Tibial artery (tissue), 4 donors: ENCODE measurements at places on chromosomes 4 and X.

GRCh38 chr4:183838987-183839712 is 66.0 kb upstream of the STOX2 start:
- H3K4me1 ChIP-seq = peaks cover 9% of the 10 kb centered on the region
- H3K27ac ChIP-seq = no peak overlapping the region
- no peaks in the 10 kb centered on the region for H3K27me3 ChIP-seq
- DNase-seq = no peak
- H3K36me3 ChIP-seq = no peaks in the 10 kb centered on the region

- peaks cover 24% of the 10 kb centered on the region for H3K4me1 ChIP-seq
- H3K36me3 ChIP-seq = no peaks in the 10 kb centered on the region
- no peak for DNase-seq
- H3K27me3 ChIP-seq = peaks cover 5% of the 10 kb centered on the region
Measured at GRCh38 chr4:110625576-110626257, 2.8 kb upstream of the PITX2 start.

DNA sequence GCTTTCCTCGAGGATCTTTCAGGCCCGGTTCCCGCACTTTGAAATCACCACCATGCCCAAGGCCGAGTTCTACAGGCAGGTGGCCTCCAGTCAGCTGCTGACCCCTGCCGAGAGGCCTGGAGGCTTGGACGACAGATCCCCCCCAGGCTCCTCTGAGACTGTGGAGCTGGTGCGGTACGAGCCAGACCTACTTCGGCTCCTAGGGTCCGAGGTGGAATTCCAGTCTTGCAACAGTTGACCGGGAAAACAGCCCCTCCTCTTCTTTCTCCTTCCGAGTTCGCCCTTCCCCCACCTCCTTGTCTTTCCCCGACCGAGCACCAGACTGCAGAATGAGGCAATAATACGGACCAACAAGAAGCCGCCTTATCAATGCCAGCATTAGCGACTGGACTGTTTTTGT is 54.4 kb downstream of the ELF4 start:
- H3K4me1 ChIP-seq = no peaks in the 10 kb centered on the region
- DNase-seq = no peak

GRCh38 chr4:11587797-11588196 is 159.1 kb upstream of the HS3ST1 start:
- no peaks in the 10 kb centered on the region for H3K4me1 ChIP-seq
- H3K36me3 ChIP-seq = no peaks in the 10 kb centered on the region
- no peak overlapping the region for H3K27ac ChIP-seq
- H3K27me3 ChIP-seq = no peaks in the 10 kb centered on the region

DNA sequence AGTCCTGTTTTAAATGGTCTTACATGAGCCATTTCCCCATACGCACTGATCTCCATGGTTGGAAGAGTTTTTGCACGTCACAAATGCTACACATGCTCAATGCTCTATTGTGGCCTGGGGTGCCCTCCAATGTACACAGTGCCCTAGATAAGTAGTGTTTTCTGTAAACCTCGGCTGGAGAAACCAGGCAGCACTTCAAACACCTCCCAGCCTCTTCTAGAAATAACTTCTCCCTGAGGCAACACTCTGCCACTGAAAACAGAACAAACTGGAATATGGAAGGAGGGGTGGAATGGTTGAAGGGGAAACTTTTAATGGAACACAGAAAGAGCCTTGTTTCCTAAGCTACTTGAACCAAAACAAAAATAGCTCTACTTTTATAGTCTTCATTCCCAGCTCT is 123.9 kb upstream of the CBR4 start:
- H3K4me3 ChIP-seq = no peak overlapping the region
- peak overlapping the region; percentile 60 for H3K27ac ChIP-seq
- H3K36me3 ChIP-seq = peaks cover 12% of the 10 kb centered on the region
- peak; percentile 68 for DNase-seq

- H3K27me3 ChIP-seq = no peaks in the 10 kb centered on the region
- DNase-seq = no peak
- H3K4me1 ChIP-seq = no peaks in the 10 kb centered on the region
Measured at GRCh38 chr4:3363411-3364141, 70.8 kb downstream of the RGS12 start.

DNA sequence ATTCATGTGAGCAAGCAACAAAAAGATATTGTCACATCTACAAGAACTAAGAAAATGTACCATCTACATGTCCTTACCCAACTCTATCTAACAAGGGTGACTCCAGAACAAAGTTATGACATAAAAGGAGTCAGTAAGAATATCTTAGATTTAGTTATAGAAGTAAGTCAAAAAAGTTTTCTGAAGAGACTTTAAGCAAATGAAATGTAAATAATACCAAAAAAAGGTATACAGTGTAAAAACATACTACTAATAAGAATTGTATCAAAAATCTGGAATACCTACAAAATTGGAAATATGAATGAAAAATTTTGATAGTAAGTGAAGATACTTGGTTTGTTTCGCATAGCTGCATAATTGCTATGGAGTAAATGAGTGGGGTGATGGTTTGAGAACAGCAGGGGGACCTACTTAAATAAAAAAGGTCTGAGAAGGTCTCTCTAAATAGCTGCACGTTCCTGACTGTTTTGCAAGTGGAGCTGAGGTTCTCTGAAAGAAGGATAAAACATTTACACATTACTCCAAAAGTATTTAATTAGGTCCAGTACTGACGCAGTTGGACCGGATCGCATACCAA is 51.0 kb upstream of the ENPP6 start:
- DNase-seq = no peak
- no peaks in the 10 kb centered on the region for H3K36me3 ChIP-seq
- no peak overlapping the region for H3K27ac ChIP-seq
- H3K4me3 ChIP-seq = no peak overlapping the region

DNA sequence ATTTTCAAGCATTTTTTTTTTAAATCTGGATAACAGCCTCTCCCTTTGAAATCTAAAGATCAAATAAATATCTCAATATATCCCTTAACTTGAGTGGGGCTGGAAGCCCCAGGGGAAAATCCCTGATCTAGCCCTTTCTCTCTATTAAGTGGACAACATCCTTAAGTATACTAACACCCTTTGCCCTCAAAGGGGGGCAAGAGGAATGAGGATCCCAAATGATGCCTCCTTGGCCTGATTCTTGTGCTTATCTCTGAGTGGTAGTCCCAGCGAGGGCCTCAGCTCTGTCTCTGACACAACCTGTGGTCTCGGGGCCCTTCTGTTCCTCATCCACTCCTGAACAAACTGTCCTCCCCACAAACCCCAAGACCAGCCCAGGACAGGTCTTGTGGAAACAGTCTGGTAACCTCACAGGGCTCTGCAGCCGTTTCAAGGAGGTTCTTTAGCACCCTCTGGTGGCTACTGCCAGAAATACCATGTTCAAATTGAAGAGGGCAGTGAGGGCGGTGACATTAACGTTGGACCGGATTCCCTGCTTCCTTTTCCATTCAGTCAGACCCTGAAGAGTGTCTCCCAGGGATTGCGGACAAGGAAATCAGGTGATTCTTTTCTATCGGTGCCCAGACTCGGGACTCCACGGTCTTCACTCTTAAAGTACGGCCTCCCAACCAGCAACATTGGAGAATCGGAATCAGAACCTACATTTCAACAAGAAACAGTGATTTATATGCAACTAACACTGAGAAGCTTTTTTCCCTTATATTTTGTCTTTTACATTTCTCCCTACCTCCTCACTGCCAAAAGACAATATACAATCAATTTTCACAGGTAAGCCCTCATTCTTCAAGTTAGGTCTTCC is 13.0 kb downstream of the CXCL13 start:
- no peak overlapping the region for H3K27ac ChIP-seq
- no peaks in the 10 kb centered on the region for H3K27me3 ChIP-seq
- H3K4me1 ChIP-seq = no peaks in the 10 kb centered on the region
- peak; percentile 71 for DNase-seq
- H3K4me3 ChIP-seq = no peak overlapping the region

DNA sequence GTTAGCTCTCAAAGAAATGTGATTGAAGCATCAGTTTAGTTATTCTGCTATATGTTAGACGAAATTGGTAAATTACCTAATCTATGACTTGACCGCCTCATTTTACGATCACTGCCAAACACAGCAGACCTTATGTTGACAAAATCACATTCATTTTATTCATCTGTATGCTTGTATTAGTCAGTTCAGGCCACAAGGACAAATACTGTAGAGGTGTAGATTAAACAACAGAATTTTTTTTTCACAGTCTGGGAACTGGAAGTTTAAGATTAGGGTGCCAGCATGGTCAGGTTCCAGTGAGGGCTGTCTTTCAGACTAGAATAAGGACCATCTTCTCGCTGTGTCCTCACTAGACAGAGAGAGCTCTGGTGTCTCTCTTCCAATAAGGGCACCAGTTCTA is 177.1 kb downstream of the NWD2 start:
- no peaks in the 10 kb centered on the region for H3K4me1 ChIP-seq
- no peak overlapping the region for H3K27ac ChIP-seq
- H3K4me3 ChIP-seq = no peak overlapping the region
- H3K36me3 ChIP-seq = no peaks in the 10 kb centered on the region
- DNase-seq = no peak

- no peak for DNase-seq
- H3K4me1 ChIP-seq = no peaks in the 10 kb centered on the region
- no peaks in the 10 kb centered on the region for H3K27me3 ChIP-seq
- no peaks in the 10 kb centered on the region for H3K36me3 ChIP-seq
Measured at GRCh38 chr4:183729430-183730328, 70.6 kb downstream of the TRAPPC11 start.

DNA sequence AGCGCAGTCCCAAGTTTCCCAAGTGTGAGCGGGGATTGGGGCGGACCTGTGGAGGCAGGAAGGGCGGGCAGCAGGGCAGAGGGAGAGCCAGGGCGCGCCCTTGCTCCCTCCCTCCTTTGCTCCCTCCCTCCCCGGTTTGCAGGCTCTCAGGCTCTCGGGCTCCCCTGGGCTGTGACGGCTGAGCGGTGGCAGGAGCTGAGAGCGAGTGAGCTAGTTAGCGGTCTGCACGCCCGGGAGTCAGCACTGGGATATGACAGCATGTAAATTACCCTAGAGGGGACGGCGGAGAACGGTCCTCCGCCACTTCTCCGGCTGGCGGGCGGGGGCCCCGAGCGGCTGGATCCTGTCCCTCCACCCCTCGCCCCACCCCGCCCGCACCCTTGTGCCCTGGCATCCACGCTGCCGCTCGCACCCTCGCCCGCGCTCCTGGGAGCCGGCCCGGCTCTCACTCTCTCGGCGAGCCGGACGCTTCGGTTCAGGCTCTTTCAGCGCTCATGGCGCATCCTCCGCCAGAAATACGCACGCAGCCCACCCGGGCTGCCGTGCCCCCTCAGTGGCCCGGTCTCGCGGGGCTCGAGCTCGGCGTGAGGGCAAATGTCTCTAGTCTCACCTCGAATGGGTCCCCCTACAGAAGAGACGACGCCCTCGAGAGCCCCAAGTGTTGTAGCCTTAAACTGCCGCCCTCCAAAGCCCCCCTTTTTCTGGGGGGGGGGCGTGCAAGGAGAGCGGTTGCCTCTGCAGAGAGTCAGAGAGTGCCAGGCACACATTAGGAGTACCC is at the start of gene TSC22D3:
TSS of gene TSC22D3 (minus strand) at position 54 of the 778 bp plus-strand sequence. CDS start 368 bp downstream, outside the sequence.
- H3K27ac ChIP-seq = peak within 1 kb of the TSS; percentile 94
- DNase-seq = peak; percentile 94
- H3K27me3 ChIP-seq = no peaks in the 10 kb centered on the region
- no peaks in the 10 kb centered on the region for H3K4me1 ChIP-seq

DNA sequence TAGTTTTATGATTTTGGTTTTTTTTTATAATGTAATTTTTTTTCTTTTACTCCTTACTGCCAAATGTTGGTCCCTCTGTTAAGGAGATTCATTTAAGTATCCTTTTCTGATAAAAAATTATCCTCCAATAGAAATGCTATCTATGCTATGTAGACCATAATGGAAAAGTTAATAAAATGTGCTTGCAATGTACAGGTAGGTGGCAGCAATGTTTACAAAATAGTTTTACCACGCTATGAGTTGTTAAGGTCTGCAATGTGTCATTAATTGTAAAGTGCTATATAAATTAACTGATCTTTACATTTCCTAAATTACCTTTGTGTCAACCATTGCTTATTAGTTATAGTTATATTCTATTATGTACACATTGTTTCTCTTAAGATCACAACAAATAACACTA is 3.8 kb upstream of the CENPC start:
- no peaks in the 10 kb centered on the region for H3K36me3 ChIP-seq
- H3K4me3 ChIP-seq = no peak overlapping the region
- DNase-seq = no peak
- no peak overlapping the region for H3K27ac ChIP-seq
- H3K4me1 ChIP-seq = peaks cover 14% of the 10 kb centered on the region

GRCh38 chr4:6262847-6263487 is 6.7 kb upstream of the WFS1 start:
- no peaks in the 10 kb centered on the region for H3K36me3 ChIP-seq
- H3K27me3 ChIP-seq = peaks cover 24% of the 10 kb centered on the region
- no peak overlapping the region for H3K4me3 ChIP-seq
- no peak for DNase-seq
- H3K4me1 ChIP-seq = no peaks in the 10 kb centered on the region

- H3K4me3 ChIP-seq = no peak overlapping the region
- no peak overlapping the region for H3K27ac ChIP-seq
- H3K4me1 ChIP-seq = no peaks in the 10 kb centered on the region
Measured at GRCh38 chr4:41346306-41347061, 89.8 kb downstream of the UCHL1 start.

DNA sequence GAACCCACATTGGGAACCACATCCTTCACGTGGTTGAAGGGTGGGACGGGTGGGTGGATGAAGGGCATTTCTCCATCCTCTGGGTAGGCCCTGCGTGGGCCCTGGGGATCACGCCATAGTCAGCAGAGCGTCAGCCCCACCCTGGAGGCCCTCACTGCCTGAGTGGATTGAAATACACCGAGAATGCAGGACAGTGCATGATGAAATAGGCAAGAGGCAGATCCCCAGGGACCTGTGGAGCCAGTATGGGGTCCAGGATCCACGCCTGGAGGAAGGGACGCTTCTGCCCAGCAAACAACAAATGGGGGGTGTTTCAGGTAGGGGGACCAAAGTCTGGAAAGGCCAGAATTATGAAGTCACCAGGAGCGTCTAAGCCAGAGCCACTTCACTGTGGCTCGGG is 19.4 kb downstream of the EVC start:
- H3K27me3 ChIP-seq = no peaks in the 10 kb centered on the region
- H3K4me1 ChIP-seq = no peaks in the 10 kb centered on the region

- H3K36me3 ChIP-seq = no peaks in the 10 kb centered on the region
- H3K27me3 ChIP-seq = no peaks in the 10 kb centered on the region
- H3K27ac ChIP-seq = no peak overlapping the region
- H3K4me3 ChIP-seq = no peak overlapping the region
- no peaks in the 10 kb centered on the region for H3K4me1 ChIP-seq
Measured at GRCh38 chr4:48190839-48191238, 56.8 kb upstream of the TXK start.

DNA sequence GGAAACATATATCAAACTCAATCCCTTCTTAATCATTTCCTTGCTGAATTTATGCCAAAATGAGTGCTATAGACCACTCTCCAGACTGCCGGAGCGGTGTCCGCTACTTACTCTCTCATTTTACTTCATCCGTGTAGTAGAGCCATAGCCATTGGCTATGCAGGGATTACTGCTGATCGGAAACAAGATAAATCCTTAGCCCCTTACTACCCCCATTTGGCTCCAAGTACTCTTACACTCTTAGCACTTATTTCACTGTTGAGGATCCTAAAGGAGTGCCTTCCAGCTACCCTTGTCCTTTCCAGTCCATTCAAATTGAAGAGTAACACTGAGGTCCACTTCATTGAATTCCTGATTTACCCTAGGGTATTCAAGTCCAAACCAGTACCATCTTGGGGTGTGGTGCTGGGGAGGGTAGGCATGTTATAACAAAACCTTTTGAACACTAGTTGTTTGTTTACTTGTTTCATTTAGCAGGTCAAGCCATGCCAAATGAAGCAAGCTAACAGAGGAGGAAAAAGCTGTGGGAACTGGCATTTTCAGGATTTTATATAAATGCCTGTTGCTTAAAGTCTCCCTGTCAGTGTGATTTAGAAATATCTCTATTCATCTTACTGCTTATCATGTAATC is 715.1 kb downstream of the FSTL5 start:
- DNase-seq = no peak
- H3K27me3 ChIP-seq = no peaks in the 10 kb centered on the region
- no peaks in the 10 kb centered on the region for H3K36me3 ChIP-seq
- H3K4me3 ChIP-seq = no peak overlapping the region
- H3K4me1 ChIP-seq = no peaks in the 10 kb centered on the region
- no peak overlapping the region for H3K27ac ChIP-seq
